ENCODE measurements at places on chromosomes 1 and 21. TPM values are rescaled to one million over a fixed set of nuclear protein-coding genes. Genes with fewer than 3 reads are reported as not detected.

CYP4X1 gene
- total RNA-seq, result 1.3 TPM

NASP gene
- 193 TPM for total RNA-seq

SYNC gene
- 1.3 TPM for total RNA-seq

ZDHHC18 gene
- 45.4 TPM for total RNA-seq

DNA sequence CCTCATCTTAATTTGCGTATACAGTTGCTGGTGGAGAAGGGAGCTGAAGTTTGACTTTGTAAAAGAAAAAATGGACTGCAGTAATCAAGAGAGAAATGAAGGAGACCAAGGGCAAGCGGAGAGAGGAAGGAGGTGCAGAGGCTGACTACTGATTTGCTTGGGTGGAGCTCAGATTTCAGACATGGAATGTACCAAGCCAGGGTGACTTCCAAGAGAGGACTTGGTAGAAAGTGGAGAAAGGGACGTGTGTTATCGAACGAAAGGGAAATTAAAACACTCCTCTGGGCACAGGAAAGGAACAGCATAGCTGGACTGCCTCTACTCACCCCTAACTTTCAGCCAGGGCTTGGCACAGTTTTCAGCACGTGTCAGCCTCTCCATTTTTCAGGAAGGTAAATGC lies 15.1 kb upstream of the HEATR1 start:
- DNase-seq, result no peak

DNA sequence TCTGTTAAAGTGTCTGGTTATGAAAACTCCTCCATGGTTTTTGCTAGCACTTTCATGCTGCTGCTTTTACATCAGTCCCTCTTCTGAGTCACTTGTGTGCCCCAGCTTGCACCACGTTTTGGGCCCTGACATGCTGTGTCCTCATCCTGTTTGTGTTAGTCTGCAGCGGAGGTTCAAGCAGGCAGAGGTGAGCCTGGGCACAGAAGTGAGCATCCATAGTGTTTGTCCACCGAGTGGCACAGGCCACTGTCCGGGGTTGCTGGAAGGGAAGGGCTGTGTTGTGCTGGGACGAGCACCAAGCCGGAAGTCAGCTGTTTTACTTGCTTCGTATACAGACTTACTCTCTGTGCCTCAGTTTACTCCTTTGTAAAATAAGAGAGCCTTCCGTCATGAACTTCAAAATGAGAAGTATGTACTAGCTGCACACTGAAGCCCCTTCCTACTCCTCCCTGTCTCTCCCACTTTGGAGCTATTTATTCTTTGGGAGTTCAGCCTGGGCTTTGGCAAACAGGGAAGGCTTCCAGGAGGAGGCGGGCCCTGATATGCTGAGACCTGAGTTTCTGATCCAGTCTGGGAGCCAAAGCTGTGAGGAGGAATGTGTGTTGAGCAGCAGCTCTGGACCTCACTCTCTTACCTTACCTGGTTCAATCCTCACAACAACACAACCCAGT lies 10.7 kb upstream of the LAPTM5 start:
- DNase-seq, result no peak

DNA sequence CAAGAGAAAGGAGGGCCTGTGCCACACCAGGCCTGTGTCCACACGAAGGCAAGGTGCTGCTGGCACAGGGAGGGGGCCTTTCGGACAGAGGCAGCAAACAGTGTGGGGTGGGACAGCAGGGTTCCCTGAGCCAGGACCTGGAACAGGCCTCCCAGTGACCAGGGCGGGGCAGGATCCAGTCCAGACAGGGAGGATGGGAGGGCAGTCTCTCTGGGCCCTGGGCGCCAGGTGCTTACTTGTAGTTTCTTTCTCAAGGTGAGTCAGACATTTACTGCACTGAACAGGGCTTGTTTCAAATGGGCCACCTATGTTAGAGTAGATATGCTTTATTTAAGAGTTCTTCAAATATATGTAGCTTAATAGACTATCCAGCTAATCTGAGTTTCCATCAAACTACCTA lies 52.8 kb upstream of the STUM start:
- no peak for DNase-seq
